Mammary epithelial cell (primary cell): ENCODE measurements at places on chromosomes 1 and 21.

DNA sequence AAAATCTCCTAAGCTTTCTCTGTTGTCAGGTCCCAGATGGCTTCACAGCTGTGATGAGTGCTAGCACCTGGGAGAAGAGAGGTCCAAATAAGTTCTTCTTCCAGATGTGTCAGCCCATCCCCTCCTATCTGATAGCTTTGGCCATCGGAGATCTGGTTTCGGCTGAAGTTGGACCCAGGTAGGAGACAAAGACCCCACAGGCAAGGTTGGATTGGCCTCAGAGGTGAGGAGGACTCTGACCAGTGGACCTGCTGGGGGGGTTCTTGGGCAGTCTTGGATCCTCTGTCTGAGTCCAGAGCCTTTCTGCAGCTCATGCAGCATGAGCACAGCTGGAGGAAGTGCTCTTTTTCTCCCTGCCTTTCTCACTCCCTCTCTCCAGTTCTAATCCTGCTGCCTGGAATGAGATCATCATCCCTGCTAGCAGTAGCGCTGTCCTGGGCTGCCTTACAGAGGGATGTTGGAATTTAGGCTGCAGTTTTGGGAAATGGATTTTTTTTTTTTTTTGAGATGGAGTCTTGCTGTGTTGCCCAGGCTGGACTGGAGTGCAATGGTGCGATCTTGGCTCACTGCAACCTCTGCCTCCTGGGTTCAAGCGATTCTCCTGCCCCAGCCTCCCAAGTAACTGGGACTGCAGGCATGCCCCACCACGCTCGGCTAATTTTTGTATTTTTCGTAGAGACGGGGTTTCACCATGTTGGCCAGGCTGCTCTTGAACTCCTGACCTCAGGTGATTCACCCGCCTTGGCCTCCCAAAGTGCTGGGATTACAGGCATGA lies 7.1 kb downstream of the RNPEP start:
- no peak for DNase-seq

- peak; percentile 37 for DNase-seq
Observed at GRCh38 chr1:243482141-243483022, 226.5 kb downstream of the SDCCAG8 start.

GRCh38 chr1:196355206-196355786 lies 252.9 kb downstream of the KCNT2 start:
- no peak for DNase-seq

GRCh38 chr1:214261206-214262123 lies 19.5 kb upstream of the SMYD2 start:
- peak; percentile 62 for DNase-seq

- DNase-seq: no peak
Observed at GRCh38 chr1:203158960-203159665, 16.5 kb downstream of the MYBPH start.

DNA sequence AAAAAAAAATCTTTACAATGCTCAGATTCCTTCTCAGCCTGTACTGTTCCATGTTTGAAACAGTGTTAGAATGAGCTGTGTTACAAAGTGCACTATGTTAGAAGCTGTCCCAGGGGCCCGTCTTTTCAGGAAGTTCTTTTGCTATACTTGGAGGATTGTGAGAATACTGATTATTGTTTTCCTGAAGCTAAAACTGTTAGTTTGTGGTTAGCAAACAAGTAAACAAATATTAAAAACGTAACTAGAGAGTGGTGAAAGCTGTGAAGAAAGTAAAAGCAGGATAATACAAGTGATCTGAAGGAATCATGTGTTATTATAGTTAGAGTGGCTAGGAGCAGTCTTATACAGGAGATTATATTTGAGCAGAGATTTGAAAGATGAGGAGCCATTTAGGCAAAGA lies 35.6 kb downstream of the CAMSAP2 start:
- no peak for DNase-seq

- DNase-seq: no peak
Observed at GRCh38 chr21:14817311-14817710, 247.5 kb downstream of the NRIP1 start.

- DNase-seq: no peak
Observed at GRCh38 chr1:10249808-10250457, 39.6 kb downstream of the KIF1B start.

DNA sequence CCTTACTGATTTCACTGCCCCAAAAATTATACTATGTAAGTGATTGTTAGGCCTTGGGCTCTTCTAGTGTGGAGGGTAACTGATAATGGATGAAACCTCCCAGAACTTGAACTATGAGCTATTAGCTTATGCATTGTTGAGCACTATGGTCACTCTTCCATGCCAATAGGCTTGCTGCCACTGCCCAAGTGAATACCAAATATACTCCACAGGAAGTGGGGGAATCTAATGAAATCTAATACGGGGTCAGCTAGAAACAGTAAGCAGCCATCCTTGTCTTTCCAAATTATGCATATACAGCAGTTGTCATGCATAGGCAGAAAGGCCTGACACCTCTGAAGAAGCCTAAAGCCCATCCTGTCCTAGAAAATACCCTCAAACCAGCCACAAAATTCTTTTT lies 198.7 kb upstream of the PTBP2 start:
- DNase-seq: no peak

DNA sequence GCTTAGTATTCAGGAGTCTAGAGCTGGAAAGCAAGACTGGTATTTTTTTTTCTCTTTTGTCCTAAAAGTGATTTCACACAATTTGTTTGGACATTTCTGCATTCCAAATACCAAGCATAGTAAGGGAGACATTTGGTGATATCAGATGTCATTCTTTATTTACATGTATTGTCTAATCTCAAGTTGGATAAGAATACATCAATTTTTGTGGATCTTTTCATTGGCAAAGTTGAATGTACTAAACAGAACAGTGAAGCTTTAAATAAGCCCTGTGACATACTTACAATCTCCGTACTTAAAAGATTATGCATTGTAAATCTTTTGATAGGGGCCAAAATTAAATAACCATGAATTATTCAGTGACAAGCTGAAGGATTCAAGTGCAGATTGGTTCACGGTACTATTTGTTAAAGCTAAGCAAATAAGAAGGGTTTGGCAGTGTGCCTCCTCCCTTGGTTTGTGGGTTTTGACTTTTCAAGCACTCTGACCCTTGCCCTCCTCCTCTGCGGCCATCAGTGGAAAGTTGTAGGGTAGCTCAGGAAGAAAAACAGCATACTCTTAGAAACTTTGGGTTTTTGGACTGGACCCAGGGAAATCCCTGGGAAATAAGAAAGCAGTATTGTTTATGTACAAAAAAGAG lies 663.7 kb downstream of the ADGRL2 start:
- DNase-seq: no peak

- DNase-seq: no peak
Observed at GRCh38 chr21:26148071-26148839, 22.3 kb downstream of the APP start.

- DNase-seq: no peak
Observed at GRCh38 chr1:46406881-46407608, 12.9 kb downstream of the FAAH start.

DNA sequence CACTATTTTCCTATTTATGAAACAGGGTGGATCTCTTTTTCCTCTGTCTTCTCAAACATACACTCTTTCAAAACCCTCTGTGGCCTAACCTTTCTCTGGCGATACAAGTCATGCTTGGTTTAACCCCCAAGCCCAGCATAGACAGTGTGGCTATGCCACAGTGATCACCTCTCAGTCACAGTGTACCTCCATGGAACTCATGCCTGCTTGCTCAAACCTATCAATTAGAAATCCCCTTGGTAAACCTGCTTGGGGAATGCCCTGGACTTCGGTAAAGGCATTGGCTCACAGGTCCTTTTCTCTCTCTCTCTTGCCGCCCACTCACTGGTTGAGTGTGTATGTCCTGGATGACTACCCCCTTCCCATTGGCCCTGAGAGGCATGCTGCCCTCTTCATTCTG lies 147.5 kb downstream of the CYYR1 start:
- peak; percentile 58 for DNase-seq

GRCh38 chr1:66360285-66360724 lies 173.6 kb upstream of the SGIP1 start:
- DNase-seq: no peak

DNA sequence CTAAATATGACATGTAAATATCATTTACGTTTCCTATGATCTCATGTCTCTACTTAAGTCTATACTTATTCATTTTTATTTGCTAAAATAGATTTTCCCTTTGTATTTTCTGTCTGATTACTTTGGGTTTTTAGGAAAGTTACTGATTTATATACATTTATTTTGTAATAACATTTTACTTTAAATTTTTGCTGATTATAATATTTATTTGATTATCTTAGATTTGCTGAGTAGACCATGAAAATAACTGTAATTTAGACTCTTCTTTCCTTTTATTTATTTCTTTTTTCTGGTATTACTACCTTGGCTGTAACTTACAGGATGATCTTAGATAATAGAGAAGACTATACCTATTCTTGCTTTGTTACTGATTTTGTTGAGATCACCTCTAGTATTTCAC lies 159.9 kb upstream of the POGK start:
- DNase-seq: no peak

DNA sequence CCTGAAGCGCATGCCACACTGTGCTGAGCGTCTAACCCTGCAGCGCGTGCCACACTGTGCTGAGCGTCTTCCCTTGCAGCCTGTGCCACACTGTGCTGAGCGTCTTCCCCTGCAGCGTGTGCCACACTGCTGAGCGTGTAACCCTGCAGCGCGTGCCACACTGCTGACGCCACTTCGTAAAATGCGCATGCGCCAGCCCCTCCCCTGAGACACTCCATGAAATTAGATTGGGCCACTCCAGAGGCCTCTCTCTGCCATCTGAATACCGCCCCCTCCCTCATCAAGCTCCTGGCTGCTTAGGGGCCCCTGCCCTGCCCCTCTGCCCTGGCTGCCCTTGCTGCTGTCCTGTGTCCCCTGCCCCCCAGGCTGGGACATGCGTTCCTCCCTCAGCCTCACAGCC lies 84.8 kb downstream of the POFUT2 start:
- no peak for DNase-seq

- DNase-seq: no peak
Observed at GRCh38 chr1:8349473-8349865, 31.6 kb downstream of the SLC45A1 start.

DNA sequence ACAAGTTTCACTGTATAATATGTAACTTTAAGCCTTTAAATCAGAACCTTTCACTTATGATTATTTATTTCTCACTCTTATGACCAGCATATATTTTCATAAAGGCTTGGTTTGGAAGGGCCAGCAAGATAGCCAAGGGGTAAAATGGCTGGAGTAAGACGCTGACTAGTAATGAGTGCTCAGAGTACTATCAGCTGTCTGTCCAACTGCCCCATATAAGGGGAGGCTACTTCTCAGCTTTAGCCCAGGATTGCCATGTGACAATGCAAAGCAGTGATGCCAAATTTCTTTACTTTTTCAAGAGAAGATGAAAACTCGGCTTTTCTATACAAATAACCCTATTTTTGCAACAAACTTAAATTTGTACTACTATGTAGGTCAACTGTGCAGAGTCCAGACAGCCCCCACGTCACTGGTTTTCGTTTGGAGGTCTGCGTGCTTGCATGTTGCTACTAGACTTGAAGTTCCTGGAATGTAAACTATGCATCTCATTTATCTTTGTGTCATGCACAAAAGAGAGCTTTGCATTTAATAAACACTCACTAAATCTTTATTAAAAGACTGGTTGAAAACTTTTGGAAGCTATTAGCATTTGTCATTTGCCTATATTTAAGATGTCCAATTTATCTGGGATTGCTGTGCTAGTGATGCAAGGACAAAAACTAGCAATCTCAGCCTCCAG lies 110.4 kb downstream of the TNFSF18 start:
- no peak for DNase-seq
